ENCODE measurements at places on chromosomes 3 and 15.
A peak's percentile ranks its signal among the peaks of the same experiment; 100 is the strongest.

- peak; percentile 67 for DNase-seq
These were observed at the start of gene TMOD2 for GRCh38 chr15:51750792-51751696. TSS of gene TMOD2 (plus strand) at chr15:51751597. CDS start at chr15:51766442, 14,845 bp downstream.

- DNase-seq, result peak; percentile 94
These were observed 110.8 kb downstream of the NR2E3 start for GRCh38 chr15:71921191-71921590.

GRCh38 chr3:53250881-53251605, 4.8 kb downstream of the TKT start:
- no peak for DNase-seq

GRCh38 chr3:184295771-184296170, 3.3 kb upstream of the PSMD2 start:
- no peak for DNase-seq

GRCh38 chr3:62229211-62229610, 144.1 kb downstream of the FEZF2 start:
- DNase-seq, result no peak

- DNase-seq, result no peak
These were observed 264.4 kb upstream of the KCNMB2 start for GRCh38 chr3:178271740-178272387.

DNA sequence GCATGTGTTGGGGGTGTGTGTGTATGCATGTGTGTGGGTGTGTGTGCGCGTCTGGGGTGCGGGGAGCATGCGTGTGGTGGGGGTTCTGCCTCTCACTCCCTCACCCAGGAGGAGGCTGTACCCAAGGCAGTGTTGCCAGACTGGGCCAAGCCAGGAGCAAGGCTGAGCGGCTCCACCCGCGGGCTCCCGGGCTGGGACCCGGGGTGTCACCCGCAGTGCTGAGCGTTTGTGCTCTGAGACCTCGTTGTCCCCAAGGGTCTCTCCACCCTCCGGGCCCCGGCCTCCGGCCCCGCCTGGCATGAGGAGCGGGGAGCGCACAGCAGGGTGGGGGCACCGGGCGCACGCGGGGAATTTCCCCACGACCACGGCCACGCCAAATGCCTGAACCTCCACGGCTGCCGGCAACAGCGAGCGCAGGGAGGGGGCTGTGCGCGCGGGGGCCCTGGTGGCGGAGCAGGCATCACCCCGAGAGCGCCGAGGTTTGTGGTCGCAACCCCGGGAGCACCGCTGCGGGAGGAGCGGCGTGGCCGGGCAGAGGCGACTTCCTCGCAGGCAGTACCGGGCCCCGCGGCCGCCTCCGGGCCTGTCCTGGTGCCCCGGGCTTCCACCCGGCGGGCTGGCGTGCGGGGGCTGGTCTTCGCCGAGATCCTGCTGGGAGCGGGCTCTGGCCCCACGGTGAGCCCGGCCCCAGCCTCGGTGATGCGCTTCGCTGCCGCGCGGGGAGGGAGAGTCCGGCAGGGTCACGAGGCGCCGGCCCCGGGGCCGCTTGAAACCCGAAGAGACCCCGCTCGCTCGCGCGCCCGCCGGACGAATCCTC, 7.4 kb upstream of the OCA2 start:
- no peak for DNase-seq

DNA sequence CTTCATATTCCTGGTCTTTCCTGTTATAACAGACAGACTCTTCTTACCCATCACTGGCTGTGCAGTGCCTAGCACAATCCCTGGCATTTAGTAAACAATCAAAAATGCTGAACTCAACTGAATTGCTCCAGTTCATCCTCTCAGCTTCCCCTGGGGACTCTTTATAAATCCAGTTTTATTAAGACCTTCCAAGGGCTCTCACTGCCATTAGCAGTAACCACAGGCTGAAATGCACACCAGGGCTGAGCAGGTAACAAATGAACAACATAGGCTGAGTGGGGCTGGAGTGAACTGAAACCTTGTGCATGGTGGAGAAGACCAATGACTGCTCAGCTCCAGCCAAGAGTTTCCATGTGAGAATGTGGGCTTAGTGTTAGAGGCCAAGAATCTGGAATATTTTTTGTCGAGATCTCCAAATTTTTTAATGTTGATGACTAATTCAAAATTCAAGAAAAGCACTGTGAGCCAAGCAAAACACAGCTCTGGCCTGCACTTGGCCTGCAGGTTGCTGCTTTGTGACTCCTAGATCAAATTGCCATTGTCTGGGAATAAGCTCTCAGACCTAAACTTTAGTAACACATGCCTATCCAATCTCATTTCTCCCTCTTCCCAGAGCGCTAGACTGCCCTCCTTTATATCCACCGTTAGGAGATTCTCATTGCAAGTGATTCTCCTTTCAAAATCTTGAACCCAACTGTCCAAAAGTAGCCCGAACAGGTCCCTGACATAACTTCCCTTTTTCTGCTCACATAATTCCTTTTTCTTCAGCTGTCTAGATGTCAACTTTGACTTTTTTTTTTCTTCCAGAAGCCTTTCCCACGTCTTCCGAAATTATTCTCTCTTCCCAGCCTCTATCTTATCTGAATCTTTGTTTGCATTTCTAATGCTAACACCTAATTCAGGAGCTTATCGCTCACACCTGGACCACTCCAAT, 7.4 kb downstream of the SQOR start:
- peak; percentile 24 for DNase-seq

GRCh38 chr3:37494216-37494615, 319.8 kb upstream of the LRRFIP2 start:
- DNase-seq, result no peak

DNA sequence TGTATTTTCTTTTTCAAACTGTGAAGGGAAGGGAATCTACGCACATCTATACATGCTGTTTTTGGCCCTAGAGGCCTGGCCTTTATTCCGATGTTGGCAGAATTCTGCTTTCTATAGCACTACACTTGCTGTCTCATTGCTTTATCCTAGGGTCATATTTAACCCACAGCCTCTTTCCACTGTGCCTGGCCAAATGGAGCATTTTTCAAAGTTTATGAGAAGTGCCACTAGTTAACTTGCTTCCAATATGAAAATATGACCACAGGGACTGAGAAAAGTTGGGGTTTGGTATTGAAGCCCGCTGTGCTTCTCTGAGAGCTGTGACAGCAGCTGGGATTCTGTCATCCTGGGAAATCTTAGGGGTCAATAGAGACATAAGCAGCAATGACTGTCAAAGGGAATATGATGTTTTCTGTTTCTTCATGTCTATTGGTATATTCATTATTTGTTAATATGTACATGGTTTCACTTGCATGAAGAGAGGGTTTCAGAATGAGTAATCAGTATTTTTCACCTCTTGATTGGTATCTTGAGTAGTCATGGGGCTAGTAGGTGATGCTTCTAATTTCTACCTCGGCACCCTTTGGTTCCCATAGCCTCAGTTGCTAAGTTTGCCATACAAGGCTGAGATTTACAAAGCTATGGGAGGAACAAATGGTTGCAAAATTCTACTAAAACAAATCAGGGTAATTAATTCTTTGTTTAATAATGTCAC, 275.8 kb upstream of the RBMS3 start:
- DNase-seq, result no peak

DNA sequence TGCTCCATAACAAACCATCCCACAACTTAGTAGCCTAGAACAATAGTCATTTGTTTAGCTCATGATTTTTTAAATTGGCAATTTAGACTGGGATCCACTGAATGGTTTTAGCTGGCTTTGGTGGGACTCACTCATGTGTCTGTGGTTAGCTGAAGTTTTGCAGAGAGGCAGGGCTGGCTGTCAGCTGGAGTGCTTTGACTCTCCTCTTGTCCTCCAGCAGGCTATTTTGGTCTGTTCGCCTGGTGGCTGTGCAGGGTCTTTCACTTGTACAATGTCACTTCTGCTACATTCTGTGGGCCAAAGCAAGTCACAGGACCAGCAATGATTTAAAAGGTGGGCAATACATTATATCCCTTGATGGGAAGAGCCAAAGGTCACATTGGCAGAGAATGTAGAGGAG, 1146.5 kb downstream of the ROBO2 start:
- DNase-seq, result no peak

DNA sequence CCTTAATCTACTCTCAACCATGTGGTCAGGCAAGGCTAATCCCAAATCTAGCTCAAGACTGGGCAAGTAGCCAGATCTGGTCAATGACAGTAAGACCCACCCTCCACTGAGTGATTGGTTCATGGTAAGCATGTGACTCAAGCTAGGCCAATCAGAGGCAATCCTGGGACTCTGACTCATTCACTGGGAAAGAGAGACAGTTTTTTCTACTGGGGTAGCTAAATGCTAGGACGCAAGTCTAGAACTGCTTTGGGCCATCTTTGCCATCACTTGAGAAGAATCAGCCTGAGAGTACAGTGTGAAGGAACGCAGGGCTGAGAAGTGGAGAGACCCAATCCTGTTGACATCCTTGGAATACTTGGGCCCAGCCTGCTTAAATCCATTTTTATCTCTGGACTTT, 9.4 kb upstream of the RAD18 start:
- DNase-seq, result peak; percentile 57

GRCh38 chr3:103968751-103969150, 1398.0 kb upstream of the ALCAM start:
- DNase-seq, result no peak

DNA sequence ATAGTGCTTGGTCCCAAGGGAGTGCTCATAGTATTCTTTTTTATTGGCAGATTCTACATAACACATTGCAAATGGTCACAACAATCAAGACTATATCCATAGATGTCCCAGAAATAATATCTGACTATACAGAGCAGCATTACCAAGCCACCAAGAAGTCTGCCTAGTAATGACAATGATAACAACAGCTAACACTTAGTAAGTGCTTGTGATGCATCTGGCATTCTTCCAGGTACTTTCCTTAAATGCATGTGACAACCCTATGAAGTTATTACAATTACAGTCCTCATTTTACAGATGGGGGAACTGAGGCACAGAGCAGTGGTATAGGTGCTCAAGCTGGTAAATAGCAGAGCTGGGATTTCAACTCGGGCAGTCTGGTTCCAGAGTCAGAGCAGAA, 49.6 kb upstream of the ICE2 start:
- peak; percentile 69 for DNase-seq

DNA sequence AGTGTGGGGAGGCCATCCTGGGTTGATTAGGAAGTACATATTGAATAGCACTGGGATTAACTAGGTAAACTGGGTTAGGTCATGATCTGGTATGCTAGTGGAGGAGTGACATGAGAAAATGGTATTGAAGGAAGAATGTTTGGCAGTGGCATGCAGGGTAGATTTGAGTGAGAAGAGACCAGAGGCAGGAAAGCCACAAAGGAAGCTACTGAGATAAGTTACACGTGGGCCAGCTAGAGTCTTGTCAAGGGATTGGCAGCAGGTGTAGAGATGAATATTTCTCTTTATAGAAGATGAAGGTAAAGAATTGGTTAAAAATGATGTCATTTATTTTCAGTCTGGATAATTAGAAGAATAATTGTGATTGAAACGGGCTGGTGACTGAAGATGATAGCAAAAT, 91.0 kb upstream of the TPRG1 start:
- no peak for DNase-seq

- peak; percentile 35 for DNase-seq
These were observed 270.6 kb upstream of the TPRG1 start for GRCh38 chr3:188901126-188901525.

- DNase-seq, result peak; percentile 87
These were observed 53.9 kb downstream of the RLBP1 start for GRCh38 chr15:89167267-89168176.

DNA sequence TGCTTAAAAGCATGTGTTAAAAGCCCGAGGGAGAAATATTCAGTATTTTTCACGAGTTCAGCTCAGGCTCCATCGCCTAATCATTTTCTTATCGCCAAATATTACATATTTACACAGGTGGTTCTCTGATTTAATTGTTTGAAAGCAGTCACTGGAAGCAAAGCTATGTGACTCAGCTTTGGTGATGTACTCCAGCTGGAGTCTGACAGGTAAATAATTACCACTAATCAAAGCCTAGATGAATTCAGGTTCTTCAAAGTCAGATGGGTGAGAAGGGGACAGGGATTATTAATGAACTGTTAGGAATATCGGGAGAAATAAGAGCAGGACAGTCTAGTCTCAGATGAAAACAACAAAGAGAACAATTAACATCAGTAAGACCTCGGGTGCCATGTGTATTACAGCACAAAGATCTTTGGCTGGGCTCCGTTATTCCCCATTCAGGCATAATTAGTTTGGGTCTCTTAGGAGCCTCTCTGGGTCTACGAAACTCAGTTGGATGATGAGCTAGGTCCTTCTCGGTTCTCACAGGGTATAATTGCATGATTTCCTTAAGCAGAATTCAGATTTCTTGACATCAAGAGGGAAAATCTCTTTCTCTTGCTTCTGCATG, 331.7 kb upstream of the ADAMTS9 start:
- peak; percentile 15 for DNase-seq

DNA sequence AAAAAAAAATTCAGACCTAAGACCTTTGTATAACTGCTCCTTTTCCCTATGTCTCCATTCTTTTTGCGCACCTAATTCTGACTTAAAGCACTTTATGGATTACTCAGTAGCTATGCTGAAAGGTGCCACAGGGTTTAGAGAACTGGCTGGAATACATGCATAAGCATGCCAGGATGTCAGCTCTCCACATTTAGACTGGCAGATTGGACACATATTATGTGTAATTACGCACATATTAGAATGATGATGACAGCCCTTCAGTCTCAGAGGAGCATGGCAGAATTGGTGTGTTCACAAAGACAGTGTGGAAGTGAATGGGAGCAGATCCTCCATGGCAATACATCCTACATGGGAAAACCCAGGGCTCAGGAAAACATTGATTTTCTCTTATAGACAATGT, 108.1 kb upstream of the LSAMP start:
- DNase-seq, result no peak

DNA sequence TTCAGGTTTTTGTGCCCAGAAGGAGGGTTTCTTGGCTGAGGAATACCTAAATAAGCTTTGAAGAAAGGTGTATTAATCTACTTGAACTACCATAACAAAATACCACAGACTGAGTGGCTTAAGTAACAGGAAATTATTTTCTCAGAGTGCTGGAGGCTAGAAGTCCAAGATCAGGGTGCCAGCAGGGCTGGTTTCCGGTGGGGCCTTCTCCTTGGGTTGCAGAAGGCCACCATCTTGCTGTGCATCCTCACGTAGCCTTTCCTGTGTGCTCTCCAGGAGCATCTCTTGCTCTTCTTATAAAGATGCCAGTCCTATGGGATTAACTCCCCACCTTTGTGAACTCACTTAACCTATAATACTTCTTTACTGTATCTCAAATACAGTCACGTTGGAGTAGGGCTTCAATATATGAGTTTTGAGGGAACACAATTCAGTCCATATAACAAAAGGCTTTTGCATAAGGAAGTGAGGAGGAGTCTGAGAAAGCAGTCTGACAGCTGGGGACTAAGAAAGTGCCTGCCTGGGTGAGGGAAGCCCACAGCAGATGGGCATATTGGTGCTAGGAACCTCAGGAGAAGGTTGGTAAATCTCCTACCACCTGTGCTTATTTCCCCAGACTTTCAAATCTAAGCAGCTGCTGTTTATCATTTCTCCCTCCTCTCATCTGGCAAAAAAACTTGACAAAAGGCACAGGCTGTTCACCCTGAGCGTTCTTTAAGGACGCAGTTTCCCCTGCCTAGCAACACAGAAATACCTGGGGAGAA, 89.6 kb upstream of the CBLB start:
- peak; percentile 49 for DNase-seq

- peak; percentile 65 for DNase-seq
These were observed 194.6 kb upstream of the TPM1 start for GRCh38 chr15:62847900-62848489.

GRCh38 chr15:31157644-31158069, 56.1 kb upstream of the TRPM1 start:
- DNase-seq, result no peak

Data from epithelial cell of esophagus (primary cell).